ENCODE measurements at places on chromosomes 7 and 10. TPM values are rescaled to one million over a fixed set of nuclear protein-coding genes. Genes with fewer than 3 reads are reported as not detected.

UPK3B gene
- 1.3 TPM for total RNA-seq

GPC2 gene
- total RNA-seq: 20.9 TPM

CDHR1 gene
- not detected for total RNA-seq

MYL10 gene
- not detected for total RNA-seq

TMEM229A gene
- not detected for total RNA-seq

AKR1B1 gene
- total RNA-seq: 98.1 TPM

ANKRD22 gene
- total RNA-seq: 0.48 TPM

PDZD7 gene
- 0.74 TPM for total RNA-seq

Measured in activated CD4-positive, alpha-beta T cell treated with anti-CD3 and anti-CD28 coated beads, Interleukin-2, amount 10 ng/mL, durations not matched to agents 7 days and 5 days (primary cell).